Activated CD8-positive, alpha-beta memory T cell treated with anti-CD3 and anti-CD28 coated beads for 1 hour (primary cell): ENCODE measurements at places on chromosomes 16 and 17.

- no peak for DNase-seq
Observed at GRCh38 chr16:59991171-59991570, 1257.1 kb upstream of the GOT2 start.

GRCh38 chr16:726188-726437, 130 bp downstream of the CCDC78 start:
- DNase-seq = no peak

DNA sequence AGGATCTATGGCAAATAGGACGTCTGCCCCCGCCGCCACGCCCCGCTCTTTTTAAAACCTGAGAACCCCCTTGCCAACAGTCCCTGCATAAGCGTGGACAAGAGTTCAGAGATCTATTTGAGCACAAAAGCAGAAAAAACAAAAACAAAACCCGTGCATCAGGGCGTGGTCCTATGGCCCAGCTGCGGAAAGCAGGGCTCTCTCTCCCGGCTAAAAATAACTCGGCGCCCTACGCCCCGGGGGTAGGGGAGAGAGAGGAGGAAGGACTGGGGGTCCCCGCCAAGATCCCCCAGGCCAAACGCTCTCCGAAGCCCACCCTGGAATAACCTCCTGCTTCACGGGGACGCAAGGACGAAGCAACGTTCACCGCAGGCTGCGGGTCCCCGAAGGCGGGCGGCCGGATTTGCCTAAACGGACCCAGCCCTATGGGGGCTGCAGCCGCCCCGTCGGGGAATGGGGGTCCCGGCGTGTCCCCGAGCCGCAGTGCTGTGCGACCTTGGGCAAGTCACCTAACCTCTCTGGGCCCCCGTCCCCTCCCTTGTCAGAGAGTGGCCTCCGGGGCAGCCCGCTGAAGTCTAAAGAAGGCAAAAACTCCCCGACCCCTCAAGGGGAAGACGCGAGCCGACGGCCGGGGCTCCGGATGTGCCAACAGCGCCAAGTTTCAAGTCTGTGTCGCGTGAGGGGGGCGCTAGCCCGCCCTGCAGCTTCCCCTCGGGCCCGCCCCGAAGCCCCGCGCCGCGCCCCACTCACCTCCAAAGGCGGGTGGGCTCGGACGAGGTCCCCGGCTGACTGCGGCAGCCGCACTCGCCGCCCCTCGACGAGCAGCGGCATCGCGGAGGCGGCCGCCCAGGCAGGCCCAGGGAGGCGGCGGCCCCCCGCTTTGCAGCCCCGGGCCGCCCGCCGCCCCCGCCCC, 477 bp downstream of the NTAN1 start:
- peak; percentile 32 for DNase-seq

DNA sequence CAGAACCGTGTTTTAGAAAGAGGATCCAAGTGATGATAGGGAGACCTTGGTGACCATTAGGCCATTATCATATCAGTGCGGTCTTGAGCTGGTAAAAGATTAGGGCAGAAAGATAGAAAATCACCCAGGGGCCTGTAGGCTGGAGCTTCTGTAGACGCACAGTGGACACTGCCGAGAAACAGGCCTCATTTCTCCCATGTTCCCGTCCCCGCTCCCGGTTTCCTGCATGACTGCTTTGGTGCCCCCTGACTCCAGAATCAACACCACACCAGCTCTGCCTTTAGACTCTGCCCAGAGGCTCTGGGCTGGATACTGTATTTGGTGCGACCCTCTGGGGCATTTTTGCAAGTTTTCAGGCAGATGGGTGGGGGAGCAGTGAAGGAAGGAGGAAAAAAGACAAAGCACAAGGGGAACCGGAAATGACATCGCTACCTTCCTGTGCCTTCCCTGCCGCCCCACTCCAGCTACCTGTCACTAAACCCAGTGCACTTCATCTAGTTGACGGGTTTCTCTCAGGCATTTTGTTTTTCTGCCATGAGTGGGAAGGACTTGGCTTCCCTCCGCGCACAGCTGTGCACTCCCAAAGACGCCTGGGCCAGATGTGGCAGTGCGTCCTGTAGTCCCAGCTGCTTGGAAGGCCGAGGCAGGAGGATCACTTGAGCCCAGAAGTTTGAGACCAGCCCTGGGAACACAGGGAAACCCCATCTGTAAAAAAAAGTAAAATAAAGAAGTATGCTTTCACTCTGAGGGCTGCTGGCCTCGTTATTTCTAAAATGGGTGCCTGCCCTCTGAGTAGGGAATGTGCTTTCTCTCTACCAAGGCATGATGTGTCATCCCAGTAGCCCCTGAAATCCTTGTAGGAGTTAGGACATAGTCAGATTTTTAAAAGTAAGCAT, 214.1 kb downstream of the RPTOR start:
- no peak for DNase-seq

DNA sequence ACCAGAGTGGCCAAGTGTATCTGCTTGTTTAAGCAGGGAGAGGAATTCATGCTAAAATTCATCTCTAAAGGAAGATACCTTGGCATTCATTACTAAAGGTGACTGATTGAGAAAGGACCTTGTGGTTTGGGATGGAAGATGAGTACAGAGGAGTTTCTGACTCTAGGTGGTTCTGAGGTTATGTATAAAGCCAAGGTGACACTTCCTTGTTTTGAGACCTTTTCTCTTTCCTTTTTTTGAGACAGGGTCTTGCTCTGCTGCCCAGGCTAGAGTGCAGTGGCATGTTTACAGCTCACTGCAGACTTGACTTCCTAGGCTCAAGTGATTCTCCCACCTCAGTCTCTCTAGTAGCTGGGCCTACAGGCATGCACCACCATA, 9.1 kb downstream of the ABHD15 start:
- no peak for DNase-seq

DNA sequence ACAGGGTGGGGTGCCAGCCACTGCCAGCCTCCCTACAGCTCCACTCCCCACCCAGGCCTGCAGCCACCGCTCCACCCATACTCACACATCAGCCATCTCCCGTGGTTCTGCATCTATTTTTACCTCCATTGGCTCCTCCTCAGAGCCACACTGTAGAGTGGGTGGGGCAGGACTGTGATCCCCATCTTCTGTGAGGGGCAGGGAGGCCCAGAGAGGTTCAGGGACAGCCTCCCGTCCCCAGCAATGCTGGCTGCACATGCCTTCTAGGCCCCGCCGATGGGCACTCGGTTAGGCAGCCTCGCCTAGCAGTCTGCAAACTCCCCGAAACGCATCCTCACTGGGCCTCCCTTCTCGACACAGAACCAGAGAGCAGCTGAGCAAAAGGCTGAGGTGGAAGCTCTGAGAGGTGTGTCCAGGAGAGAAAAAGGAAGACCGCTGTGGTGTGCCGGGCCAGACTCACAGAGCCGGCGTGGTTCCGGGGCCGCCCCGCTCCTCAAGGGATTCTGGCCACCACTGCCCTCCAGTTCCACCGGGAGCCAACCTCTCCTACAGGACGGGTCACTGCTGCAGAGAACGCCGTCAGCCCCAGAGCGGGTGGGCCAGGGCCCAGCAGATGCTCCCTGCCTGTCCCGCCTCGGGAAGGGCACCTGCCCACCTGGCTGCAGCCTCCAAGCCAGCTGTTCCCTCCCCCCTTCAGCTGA, 71.9 kb downstream of the ABR start:
- no peak for DNase-seq

- DNase-seq = no peak
Observed at GRCh38 chr17:43200127-43200526, 11.5 kb upstream of the TMEM106A start.

GRCh38 chr16:57384248-57385070, 12.2 kb downstream of the CX3CL1 start:
- no peak for DNase-seq

GRCh38 chr17:1147664-1148063, 32.1 kb downstream of the ABR start:
- no peak for DNase-seq

- no peak for DNase-seq
Observed at GRCh38 chr16:2147981-2148671, at the start of gene RAB26. Gene RAB26, plus strand, starts transcription at chr16:2148625. Its CDS starts 159 bp downstream, at chr16:2148784.

DNA sequence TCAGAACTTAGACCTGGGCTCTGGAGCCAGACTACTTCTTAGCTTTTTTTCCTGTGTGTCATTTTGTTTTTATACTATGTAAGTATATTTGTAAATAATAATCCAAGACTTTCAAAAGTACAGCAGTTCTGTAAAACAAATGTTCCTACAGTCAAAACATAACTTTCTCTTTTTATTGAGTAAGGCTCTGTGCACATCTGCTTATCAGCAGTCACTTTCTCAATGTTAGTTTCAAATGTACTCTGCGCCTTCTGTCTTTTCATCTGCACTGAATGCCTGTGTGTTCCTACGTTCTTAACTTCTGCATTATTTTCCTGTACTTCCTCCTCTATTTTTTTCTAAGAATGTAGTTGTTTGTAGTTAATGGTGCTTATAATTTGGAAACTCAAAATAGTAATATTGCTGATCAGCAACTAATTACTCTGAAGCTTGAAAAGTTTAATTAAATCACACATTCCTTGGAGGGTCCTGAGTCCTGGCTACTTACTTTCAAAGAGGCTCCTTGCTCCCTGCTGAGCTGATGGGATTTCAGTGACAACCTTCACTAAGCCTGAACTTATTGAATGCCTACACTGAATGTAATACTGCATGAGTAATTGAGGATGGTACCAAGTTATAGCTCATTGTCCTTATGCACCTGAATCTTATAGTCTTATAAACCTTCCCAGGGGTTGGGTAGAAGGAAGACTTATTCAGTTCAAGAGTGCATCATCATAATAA, 329.9 kb downstream of the KCNJ2 start:
- DNase-seq = no peak

GRCh38 chr17:76772842-76773525, 35.1 kb downstream of the MFSD11 start:
- peak; percentile 36 for DNase-seq

- no peak for DNase-seq
Observed at GRCh38 chr17:17783116-17783824, 53.5 kb downstream of the SREBF1 start.

DNA sequence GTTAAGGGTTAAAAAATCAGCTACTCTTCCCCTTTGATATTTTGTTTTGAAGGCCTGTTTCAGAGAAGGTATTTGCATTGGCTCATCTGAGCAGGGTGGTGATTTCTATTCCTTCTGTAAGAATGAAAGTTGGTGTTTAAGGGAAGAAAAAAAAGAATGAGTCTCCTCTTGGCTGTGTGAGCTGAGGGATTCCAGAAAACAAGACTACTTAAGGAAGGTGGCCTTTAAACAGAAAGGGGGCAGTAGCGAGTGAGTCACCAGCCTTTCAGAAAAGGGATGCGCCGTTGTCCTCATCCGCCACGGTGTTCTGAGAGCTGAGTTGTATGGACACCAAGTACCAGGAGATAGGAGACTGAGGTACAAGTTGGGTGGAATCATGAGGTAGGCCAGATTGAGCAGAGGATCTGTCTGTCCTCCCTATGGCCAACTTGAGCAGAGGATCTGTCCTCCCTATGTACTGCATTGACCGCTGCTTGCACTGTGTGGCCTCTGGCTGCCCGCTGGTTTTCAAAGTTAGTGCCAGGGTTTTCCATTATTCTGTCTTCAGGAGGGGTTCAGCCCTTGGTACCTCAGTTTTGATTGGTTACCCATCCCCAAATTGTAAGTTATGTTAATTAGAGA, 8.2 kb downstream of the PRKCA start:
- DNase-seq = no peak

GRCh38 chr16:80503107-80503506, 37.7 kb upstream of the DYNLRB2 start:
- DNase-seq = no peak

- no peak for DNase-seq
Observed at GRCh38 chr16:10181196-10182162, 749 bp downstream of the GRIN2A start.

GRCh38 chr17:859824-860195, 77.7 kb downstream of the MRM3 start:
- no peak for DNase-seq

- no peak for DNase-seq
Observed at GRCh38 chr16:66434619-66435430, 7.7 kb downstream of the BEAN1 start.

DNA sequence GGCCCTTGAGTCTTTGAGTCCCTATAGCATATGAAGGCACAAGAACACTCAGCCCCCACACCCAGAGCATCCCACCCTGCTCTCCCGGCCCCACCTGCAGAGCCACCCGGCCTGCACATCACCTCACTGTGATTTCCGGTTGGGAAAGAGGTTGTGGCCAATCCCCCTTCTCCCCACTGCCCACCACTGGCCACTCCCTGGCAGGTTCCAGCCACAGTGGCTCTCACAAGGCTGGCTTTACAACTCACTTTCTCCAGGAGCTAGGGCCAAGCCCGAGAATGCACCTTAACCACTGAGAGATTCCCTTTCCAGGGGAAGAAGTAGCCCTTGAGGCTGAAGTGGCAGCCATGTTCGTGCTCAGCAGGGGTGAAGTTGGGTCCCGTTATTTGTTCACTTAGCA, 123.9 kb downstream of the C16orf78 start:
- DNase-seq = no peak

- no peak for DNase-seq
Observed at GRCh38 chr17:82525712-82526111, 6.2 kb downstream of the FOXK2 start.

DNA sequence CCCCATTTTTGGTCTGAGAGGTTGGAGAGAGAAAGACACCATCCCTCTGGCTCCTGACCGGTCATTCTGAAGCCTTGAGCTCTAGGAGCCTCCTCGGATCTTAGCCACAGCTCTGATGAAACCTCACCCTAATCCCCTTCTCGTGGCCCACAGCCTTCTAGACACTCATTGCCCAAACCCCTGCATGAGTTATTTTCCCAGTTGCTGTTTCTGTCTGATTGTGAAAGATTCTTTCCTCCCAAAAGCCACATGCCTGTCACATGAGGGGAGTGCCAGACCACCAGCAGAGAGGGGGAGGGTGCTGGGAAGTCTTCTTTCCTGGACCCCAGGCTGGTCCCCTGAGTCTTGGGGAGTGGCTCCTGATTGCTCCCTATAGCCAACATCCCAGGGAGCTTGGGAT, 17.6 kb upstream of the ABR start:
- no peak for DNase-seq

DNA sequence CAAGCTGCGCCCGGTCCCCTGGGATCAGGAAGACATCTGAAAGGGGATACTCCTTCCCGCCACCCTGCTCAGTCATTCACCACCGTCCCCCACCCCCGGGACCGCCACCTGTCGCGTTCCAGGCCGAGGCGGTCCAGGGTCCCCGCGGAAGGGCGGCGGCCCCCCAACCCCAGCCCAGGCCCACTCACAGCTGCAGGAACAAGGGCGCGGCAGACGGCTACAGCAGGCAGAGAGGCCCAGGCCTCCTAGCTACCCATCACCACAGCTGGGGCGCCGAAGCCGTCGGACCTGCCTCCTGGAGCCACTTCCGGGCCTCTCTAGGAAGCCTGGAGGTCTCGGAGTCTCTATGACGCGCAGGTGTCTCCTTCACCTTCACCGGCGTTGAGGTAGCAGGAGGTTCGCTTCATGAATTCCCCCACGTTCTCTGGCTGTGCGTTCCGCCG, at the start of gene SDR42E1:
TSS of gene SDR42E1 (minus strand) at position 272 of the 443 bp plus-strand sequence. CDS start 10,612 bp downstream, outside the sequence.
- DNase-seq = peak; percentile 47
